ENCODE measurements at places on chromosomes 16 and 17.

DNA sequence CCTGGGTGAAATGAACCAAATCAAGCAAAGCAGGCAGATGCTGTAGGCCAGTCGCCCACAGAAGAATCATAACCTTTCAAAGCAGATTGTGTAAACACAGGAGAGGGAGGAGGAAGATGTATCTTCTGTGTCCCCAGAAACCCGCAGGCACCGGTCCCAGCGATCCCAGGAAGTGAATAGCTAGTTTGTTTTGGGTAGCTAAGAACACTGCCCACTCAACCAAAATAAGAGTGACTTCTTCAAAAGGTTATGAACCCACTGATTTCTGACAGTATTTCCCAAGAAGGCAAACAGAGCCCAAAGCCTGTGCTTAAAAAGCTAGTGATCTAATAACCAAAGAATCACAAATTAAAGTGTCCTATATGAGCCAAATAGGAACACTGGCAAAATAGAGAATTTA is 67.8 kb downstream of the GRIN2A start:
- no peaks in the 10 kb centered on the region for H3K27me3 ChIP-seq
- H3K36me3 ChIP-seq: no peaks in the 10 kb centered on the region
- DNase-seq: no peak
- no peak overlapping the region for H3K4me3 ChIP-seq
- no peak overlapping the region for H3K27ac ChIP-seq

DNA sequence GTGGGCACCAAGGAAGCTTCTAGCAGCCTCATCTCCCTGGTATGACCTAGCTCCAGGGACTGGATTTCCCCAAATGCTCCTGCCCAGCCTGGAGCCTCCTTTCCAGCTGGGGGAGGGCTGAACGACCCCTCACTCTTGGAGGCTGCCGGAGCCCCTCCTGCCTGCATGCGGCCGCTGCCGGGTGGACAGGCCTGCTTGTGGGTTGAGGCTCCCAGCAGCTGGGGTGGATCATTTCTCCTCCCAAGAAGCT is 213.6 kb downstream of the SEC14L1 start:
- H3K4me1 ChIP-seq: peaks cover 31% of the 10 kb centered on the region
- DNase-seq: no peak
- H3K36me3 ChIP-seq: peaks cover 35% of the 10 kb centered on the region
- H3K27me3 ChIP-seq: no peaks in the 10 kb centered on the region

GRCh38 chr17:8696426-8696825 is 48.2 kb downstream of the CCDC42 start:
- DNase-seq: no peak
- H3K36me3 ChIP-seq: peaks cover 7% of the 10 kb centered on the region
- H3K27me3 ChIP-seq: peaks cover 19% of the 10 kb centered on the region
- H3K4me3 ChIP-seq: no peak overlapping the region
- H3K4me1 ChIP-seq: peaks cover 7% of the 10 kb centered on the region

- peak overlapping the region; percentile 74 for H3K4me3 ChIP-seq
- H3K27me3 ChIP-seq: no peaks in the 10 kb centered on the region
- peak overlapping the region; percentile 47 for H3K27ac ChIP-seq
- peak; percentile 70 for DNase-seq
These were observed 968 bp downstream of the CEP112 start for GRCh38 chr17:66190738-66191592.

- peak; percentile 55 for DNase-seq
- no peak overlapping the region for H3K27ac ChIP-seq
- H3K36me3 ChIP-seq: no peaks in the 10 kb centered on the region
These were observed 21.8 kb upstream of the PRM1 start for GRCh38 chr16:11302977-11303376.
